Cerebellar nuclear complex (tissue), 1 donor: ENCODE measurements at places on chromosomes 13 and 19.

DNA sequence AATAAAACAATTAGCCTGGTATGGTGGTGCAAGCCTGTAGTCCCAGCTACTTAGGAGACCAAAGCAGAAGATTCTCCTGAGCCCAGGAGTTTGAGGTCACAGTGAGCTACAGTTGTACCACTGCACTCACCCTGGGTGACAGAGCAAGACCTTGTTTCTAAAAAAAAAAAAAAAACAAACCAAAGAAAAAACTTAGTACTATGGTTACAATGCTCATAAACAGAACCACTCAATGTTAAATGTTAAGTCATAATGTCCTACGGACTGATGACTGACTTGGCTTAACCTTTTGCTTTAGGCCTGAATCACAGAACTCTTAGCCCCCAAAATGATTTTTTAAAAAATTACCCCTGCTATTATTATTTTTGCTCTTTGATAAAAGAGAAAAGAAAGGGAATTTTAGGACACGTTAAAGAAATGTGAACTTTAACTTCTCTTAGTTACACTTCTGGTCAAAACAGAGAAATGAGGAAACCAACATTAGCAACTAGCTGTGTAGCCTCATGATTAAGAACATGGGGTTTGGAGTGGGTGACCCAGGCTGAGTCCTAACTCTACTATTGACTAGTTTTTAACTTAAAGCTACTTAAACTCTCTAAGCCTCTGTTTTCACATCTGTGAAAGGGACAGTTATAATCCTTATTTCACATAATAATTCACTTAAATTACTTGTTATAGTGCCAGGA, 13.7 kb upstream of the ELF1 start:
- no peak for DNase-seq

- no peak for DNase-seq
Observed at GRCh38 chr13:112994781-112995355, 25.9 kb downstream of the MCF2L start.

DNA sequence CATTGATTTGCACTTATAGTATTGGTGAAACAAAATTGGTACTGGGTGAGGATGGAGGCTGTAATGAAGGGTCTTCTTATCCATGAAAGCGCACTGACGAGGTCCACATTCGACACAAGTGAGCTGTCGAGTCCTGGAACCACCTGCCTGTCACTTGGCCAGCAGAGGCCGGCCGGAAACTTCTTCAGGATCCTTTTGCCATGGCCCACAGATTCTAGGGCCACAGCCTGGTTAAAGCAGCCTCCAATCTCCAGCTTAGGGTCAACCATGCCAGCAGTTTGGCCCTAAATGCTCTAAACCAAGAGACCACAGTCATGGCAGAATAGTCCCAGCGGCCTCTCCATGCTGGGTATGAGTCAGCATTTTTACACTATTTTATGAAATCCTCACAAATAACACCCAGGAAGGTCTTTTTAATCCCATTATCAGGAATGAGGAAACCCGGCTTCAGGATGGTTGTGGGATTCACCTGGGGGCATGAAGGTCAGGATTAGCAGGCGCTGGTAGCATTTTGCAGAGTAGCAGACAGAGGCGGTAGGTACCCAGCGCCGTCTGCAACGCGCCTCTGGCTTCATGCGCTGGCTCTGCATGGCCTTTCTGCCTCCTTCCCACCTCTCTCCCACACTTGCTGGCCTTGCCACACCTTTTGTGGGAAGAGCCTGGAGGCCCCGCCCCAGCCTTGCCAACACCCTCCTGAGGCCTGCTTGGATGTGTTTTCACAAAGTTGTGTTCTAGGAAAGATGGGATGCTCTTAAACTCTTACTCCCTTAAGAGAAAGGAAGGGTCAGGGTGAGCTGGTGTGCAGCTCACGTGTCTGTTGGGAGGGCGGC, 15.2 kb downstream of the GAS6 start:
- no peak for DNase-seq

- DNase-seq, result no peak
Observed at GRCh38 chr13:21233086-21233485, 56.6 kb downstream of the MRPL57 start.

DNA sequence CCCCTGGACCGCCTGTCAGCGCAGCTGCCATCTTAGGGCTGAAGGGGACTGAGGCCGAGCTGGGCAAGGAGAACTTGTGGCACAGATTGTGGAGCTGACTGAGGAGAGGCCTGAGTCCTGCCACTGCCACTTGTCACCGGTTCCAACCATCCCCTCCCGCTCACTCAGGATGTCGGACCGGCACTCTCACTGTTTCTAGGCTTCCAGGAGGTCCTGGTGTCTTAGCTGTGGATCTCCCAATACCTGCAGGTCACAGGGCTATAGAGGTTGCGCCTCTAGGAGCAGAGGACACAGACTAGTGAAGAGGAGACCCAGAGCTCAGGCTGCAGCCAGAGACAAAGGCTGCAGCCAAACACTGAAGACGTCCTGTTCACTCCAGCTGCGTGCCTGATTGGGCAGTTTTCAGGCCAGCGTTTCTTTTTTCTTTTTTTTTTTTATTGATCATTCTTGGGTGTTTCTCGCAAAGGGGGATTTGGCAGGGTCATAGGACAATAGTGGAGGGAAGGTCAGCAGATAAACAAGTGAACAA, 15.3 kb upstream of the ZNF486 start:
- no peak for DNase-seq

DNA sequence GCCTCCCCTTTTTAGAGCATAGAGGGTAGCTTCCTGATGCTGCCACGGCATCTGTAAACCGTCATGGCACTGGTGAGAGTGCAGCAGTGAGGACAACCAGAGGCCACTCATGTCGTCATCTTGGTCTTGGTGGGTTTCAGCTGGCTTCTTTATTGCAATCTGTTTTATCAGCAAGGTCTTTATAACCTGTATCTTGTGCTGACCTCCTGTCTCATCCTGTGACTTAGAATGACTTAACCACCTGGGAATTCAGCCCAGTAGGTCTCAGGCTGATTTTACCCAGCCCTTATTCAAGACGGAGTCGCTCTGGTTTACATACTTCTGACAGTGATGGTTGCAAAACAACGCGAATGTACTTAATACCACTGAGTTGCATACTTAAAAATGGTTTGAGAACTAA, 14.4 kb upstream of the FBN3 start:
- no peak for DNase-seq

DNA sequence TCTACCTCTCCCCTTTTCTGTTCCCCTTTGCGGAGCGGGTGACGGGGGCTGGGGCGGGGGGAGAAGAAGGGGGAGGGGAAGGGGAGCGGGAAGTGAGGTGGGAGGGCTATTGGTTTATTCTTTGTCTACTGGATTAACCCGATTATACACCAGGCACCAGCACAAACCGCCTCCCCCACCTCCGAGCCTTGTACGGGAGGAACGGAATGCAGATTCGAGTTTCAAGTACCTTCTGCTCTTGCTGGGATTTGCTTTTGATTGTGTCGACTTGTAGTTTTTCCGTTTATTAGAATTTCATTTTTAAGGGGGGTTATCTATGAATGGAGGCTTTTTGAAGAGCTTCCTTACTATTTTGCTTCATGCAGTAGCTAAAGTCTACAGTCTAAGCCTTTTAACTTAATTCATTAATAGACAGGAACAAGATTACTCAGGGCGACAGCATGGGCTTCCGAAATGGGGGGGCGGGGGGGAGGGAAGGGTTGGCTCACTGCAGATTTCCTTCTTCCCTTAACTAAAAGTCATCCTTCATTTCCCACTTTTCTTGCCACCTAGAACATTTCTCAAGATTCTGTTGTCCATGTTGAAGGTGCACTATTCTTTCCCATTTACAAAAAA, 937 bp upstream of the SPRY2 start:
- no peak for DNase-seq
